ENCODE measurements at places on chromosomes 5 and 9.

DNA sequence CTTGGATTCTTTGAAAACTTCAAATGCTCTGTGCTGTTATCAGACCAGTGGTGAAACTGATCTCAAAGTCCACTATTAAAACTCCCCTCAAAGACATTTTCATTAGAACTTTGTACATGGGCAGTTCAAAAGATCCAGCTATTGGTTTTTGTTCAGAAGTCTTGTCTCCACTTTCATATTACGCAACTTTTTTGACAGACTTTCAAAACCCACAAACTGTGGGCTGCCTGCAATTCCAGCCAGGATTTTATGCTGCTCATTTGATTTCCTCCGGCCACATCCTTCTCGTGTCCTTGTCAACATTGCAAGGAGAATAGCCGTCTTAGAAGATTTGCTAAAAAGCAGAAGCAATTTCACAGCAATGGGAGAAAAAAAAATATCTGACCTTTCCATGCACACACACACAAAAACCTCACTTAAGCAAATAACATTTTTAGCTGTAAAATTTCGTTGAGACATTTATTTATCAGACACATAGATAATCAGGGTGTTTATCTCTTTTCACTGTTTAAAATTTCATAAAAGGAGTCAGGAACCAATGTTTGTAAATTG is 1990.5 kb downstream of the MAT2B start:
- DNase-seq = no peak

- no peak for DNase-seq
Measured at GRCh38 chr9:976258-976942, at the start of gene DMRT3. Gene DMRT3 (plus strand): TSS chr9:976655. CDS start chr9:977002, 347 bp downstream.

- DNase-seq = no peak
Measured at GRCh38 chr5:173739741-173740140, 123.3 kb upstream of the BOD1 start.

GRCh38 chr9:113177251-113177650 is 26.4 kb downstream of the SLC31A2 start:
- DNase-seq = no peak

DNA sequence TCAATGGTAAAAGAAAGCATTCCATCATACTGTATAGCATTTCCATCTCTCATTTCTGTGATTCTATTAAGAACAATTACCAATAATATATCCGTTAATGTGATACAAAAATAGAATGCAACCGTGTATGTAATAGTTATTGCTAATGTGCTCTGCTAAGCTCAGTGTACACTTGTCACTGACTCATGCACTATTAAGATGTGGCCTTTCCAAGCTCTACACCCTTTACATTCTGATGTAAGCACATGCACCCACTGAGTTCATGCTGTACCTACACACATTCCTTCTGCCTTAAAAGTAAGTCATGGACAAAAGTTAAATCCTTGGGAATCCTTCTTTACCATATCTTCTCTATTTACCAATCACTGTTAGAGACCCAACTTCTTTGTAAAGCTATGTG is 319.1 kb downstream of the ZSWIM6 start:
- DNase-seq = no peak

DNA sequence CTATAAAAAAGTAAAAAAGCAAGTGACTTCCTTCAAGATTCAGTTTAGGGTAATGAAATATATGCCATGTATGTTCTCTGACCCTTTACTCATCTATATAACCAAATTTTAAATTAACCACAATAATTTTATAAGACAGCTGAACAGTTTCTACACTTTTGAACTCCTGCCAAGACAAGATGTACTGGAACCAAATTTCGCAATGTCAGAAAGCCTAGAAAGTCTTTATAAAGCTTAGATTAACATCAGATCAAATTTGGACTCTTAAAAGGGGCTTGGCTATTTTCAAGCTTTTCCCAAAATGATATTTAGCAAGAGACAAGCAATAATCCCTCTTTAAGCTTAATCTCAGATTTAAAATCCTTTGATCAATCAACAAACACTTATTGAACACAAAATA is 362.6 kb downstream of the PTPRD start:
- DNase-seq = no peak

DNA sequence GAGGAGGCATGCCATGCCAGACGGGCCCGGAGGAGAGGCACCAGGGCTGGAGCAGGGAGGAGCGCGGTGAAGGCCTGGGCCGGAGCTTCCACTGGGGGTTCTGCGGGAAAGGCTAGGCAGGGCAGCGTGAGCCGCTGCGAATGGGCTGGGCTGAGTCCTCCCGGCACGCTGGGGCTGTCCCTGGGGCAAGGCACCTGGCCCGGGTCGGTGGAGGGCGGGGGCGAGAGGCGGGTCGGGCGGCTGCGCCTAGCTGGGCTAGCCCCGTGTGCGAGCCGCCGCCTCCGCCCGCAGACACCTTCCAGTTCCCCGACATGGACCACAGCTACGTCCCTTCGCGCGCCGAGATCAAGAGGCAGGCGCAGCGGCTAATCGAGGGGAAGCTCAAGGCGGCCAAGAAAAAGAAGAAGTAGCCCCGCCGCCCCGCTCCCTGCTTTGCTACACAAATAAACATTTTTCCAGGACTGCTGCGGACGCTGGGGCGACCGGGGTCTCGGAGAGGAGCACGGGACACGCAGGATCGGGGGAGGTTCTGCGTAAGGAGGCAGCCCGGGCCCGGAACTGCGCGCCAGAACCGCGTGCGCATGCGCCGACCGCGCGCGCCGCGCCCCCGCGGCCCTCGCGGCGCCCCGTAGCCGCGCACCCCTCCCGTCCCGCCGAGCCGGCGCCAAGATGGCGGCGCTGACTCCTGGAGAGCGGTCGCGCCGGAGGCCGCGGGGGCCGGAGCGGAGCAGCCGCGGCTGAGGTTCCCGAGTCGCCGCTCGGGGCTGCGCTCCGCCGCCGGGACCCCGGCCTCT is at the start of gene RABL6:
RABL6 (plus strand) TSS at position 668 of the 794 bp plus-strand sequence. CDS start 249 bp downstream, outside the sequence.
- peak; percentile 85 for DNase-seq

DNA sequence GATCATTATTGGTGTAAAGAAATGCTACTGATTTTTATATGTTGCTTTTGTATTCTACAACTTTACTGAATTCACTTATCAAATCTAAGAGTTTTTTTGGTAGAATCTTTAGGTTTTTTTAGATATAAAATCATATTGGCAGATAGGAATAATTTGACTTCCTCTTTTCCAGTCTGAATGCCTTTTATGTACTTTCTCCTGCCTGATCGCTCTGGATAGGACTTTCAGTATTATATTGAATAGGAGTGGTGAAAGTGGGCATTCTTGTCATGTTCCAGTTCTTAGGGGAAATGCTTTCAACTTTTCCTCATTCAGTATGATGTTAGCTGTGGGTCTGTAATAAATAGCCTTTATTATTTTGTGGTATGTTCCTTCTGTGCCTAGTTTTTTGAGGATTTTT is 8.3 kb downstream of the AHRR start:
- DNase-seq = no peak

DNA sequence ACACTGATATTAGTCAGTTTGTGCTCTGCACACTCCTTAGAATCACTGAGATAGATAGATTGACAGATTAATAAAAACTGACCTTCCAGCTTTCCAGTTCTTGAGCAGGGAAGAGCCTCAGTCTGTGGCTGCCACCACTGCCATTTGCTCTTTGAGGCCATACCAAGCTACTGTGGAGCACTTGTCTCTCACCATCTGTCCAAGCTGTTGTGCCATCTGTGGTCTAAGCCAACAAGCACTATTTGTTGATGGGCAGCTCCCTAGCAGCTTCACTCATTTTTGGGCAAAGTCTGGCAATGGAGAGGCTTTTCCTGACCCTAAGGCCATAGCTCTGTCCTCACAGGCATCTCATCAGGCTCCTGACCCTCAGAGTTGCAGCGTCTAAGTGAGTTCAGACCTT is 30.4 kb downstream of the HTR1A start:
- DNase-seq = no peak

GRCh38 chr5:14406554-14406849 is 175.1 kb upstream of the OTULINL start:
- no peak for DNase-seq

Data from left lobe of liver (tissue), 2 donors.